ENCODE measurements at places on chromosomes 7 and 10.

DNA sequence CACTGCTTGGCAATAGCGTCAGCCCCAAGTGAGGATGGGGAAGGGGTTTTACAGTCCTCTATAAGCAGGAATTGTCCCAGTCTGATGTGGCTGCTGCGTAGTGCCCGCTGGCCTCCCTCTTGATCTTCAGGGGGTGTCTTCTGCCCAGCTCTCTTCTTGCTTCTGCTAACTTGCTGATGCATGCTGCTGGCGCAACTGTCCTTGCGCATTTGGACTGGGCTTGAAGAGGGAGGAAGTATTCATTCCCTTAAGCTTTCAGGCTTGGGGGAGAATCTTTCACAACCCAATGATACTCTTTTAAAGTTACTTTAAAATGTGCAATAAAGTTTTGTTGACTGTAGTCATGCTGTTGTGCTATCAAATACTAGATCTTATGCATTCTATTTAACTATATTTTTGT lies 10.3 kb downstream of the GALNT11 start:
- no peaks in the 10 kb centered on the region for H3K27me3 ChIP-seq
- H3K4me3 ChIP-seq = no peak overlapping the region
- no peak overlapping the region for H3K27ac ChIP-seq
- DNase-seq = no peak
- H3K4me1 ChIP-seq = no peaks in the 10 kb centered on the region

DNA sequence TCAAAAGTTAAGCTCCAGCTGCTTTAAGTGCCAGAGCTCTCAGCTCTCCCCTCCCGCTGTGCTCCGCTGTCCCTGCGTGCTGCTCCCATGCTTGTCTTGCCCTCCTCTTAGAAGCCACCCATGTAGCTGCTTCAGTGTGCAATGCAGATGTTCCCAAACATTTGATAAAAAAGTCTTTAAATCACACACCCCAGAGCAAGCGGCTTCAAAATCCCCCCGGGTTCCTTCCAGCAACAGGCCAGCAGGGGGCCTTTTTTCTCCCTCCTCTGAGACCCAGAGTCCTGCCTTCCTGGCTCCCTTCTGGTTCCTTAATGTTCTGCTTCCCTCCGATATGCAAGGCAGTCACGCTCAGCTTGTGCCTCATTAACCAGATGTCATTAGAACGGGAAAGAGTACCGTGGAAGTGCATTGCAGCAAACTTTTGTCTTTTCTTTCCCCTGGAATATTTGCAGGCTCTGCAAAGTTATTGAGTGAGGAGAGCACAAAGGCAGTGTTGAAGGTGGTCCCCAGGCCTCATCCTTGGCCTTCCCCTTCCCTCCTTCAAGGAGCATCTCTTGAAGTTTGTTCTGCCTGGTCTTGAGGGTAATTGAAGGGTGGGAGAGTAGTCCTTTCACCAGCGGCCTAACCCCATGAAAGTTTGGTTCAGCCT lies 25.5 kb downstream of the LDB3 start:
- no peak overlapping the region for H3K27ac ChIP-seq
- DNase-seq = peak; percentile 62
- H3K36me3 ChIP-seq = no peaks in the 10 kb centered on the region
- peaks cover 7% of the 10 kb centered on the region for H3K4me1 ChIP-seq
- H3K4me3 ChIP-seq = no peak overlapping the region
- H3K27me3 ChIP-seq = no peaks in the 10 kb centered on the region

DNA sequence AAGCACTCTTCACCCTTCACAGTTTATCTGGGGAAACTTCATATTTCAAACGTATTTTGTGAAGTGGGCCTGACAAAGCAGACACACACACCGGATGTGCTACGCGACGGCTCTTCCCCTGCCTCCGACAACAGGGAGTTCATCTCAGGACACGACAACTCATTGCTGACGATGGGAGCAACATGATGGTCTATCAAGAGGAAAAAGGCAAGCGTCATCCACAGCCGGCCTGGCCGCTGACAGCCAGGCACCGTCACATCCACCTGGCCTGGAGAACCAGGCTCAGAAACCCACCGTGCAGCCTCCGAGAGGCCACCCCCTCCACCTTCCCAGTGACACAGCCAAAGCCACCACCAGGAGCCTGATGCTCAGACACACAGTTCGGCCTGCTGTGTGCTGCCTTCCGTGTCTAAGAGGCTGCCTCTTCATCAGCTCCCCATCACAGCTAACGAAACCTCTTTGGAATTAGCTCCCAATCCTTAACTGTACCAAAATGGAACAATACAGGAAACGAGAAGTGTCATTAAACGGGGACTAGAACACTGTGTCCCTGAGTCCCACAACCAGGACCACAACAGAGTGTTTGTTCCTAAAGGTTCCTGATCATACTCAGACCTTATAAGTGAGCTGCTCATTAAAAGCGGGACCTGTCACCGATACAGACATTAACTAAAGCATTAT lies 76.7 kb downstream of the SFMBT2 start:
- no peaks in the 10 kb centered on the region for H3K36me3 ChIP-seq
- no peak for DNase-seq
- no peaks in the 10 kb centered on the region for H3K4me1 ChIP-seq
- no peaks in the 10 kb centered on the region for H3K27me3 ChIP-seq

DNA sequence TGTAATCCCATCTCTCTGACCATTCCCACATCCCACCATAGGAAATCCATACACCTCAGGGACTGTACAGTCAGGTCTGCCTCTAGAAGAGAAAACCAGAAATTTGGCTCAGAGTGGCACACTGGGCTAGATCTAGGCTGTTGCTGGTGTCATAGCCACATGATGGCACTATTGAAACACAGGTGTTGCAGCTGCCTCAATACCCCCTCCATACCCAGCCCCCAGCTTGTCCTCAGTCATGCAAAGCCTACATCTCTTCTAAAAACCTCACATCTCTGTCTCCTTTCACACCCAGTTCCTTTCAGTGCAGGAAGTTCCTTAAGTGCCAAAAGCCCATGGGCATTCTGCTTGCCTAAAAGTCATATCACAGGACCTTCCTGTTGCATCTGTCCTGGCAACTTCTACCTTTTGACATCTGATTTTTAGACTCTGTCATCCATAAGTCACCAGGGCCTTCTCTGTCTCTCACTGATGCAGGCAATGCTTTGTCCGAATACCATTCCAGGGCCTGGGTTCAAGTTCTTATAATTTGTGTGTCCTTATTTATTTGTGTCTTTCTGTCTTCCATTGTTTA lies 27.0 kb upstream of the HIBADH start:
- no peaks in the 10 kb centered on the region for H3K36me3 ChIP-seq
- no peaks in the 10 kb centered on the region for H3K27me3 ChIP-seq
- no peak overlapping the region for H3K27ac ChIP-seq

- H3K4me3 ChIP-seq = no peak overlapping the region
- H3K36me3 ChIP-seq = no peaks in the 10 kb centered on the region
- no peaks in the 10 kb centered on the region for H3K4me1 ChIP-seq
- no peak overlapping the region for H3K27ac ChIP-seq
- DNase-seq = no peak
Measured at GRCh38 chr10:126459878-126460481, 71.7 kb upstream of the ADAM12 start.

- DNase-seq = no peak
- no peaks in the 10 kb centered on the region for H3K27me3 ChIP-seq
- no peaks in the 10 kb centered on the region for H3K4me1 ChIP-seq
- no peaks in the 10 kb centered on the region for H3K36me3 ChIP-seq
- no peak overlapping the region for H3K27ac ChIP-seq
Measured at GRCh38 chr7:2023877-2024566, 208.7 kb downstream of the MAD1L1 start.

- no peaks in the 10 kb centered on the region for H3K4me1 ChIP-seq
- no peak overlapping the region for H3K27ac ChIP-seq
- DNase-seq = no peak
- H3K36me3 ChIP-seq = no peaks in the 10 kb centered on the region
Measured at GRCh38 chr7:50331564-50332208, 27.2 kb downstream of the IKZF1 start.

GRCh38 chr10:124152139-124153022 lies 59.0 kb upstream of the CHST15 start:
- H3K4me3 ChIP-seq = no peak overlapping the region
- DNase-seq = no peak
- H3K27me3 ChIP-seq = no peaks in the 10 kb centered on the region
- no peaks in the 10 kb centered on the region for H3K4me1 ChIP-seq
- peak overlapping the region; percentile 49 for H3K27ac ChIP-seq
- H3K36me3 ChIP-seq = no peaks in the 10 kb centered on the region

GRCh38 chr10:111707076-111707475 lies 476.5 kb downstream of the GPAM start:
- no peak overlapping the region for H3K4me3 ChIP-seq
- no peak for DNase-seq
- H3K36me3 ChIP-seq = no peaks in the 10 kb centered on the region
- H3K27ac ChIP-seq = no peak overlapping the region
- H3K27me3 ChIP-seq = no peaks in the 10 kb centered on the region
- H3K4me1 ChIP-seq = no peaks in the 10 kb centered on the region

DNA sequence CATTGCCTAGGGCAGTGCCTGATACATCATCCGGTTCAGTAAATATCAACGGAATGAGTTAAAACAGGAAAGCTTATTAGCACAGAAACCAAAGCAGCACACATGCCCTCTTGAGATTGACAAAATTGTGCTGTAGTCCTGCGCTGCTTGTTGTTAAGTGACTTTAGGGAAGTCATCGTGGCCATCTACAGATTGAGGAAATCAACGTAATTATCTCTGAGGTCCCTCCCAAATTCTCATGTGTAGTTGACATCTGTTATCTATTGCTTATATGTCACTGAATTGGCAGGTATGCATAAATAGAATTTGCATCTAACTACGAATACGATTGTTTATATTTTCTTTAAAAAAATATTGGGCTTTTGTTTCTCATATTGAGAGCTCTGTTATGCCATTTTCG lies 3.5 kb upstream of the GNB2 start:
- no peak overlapping the region for H3K4me3 ChIP-seq
- H3K27me3 ChIP-seq = no peaks in the 10 kb centered on the region
- H3K27ac ChIP-seq = no peak overlapping the region
- no peak for DNase-seq

DNA sequence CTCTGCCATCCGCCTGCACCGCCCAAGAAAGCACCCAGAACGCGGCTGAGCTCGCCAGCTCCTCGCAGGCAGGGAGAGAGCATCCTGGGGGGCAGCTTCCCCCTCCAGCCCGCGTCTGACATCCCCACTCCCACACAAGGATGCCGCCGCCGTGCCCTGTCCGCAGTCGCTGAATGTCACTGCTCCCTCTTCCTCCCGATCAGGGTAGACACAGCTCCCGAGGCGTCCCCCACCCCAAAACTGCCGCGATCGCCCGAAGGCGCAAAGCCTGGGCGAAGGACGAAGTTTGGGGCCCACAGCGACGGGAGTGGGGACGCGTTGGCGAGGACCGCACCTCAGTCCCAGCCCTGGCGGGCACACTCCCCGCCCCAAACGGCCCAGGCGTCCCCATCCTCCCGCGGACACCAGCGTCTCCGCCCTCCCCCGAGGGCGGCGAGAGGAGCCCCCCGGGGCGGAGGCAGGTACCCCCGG lies 1.5 kb upstream of the KAT6B start:
- DNase-seq = peak; percentile 69
- H3K4me3 ChIP-seq = peak overlapping the region; percentile 67
- peaks cover 15% of the 10 kb centered on the region for H3K4me1 ChIP-seq
- no peaks in the 10 kb centered on the region for H3K36me3 ChIP-seq
- H3K27me3 ChIP-seq = no peaks in the 10 kb centered on the region
- peak overlapping the region; percentile 97 for H3K27ac ChIP-seq

- no peaks in the 10 kb centered on the region for H3K36me3 ChIP-seq
- DNase-seq = no peak
- H3K4me1 ChIP-seq = no peaks in the 10 kb centered on the region
- H3K27ac ChIP-seq = no peak overlapping the region
- H3K4me3 ChIP-seq = no peak overlapping the region
- H3K27me3 ChIP-seq = no peaks in the 10 kb centered on the region
Measured at GRCh38 chr7:7664291-7664690, 23.7 kb downstream of the UMAD1 start.

All from uterus (tissue), 4 donors.